ENCODE measurements at places on chromosomes 2 and 18.

DNA sequence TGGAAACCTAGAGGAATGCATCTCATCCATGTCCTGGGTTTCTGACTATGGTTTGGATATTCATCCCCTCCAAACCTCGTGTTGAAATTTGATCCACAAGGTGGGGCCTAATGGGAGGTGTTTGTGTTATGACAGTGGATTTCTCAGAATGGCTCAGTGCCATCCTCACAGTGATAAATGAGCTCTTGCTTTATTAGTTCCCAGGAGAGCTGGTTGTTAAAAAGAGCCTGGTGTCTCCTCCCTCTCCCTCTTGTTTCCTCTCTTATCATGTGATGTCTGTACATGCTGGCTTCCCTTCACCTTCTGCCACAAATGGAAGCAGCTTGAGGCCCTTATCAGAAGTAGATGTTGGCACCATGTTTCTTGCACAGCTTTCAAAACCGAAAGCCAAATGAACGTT is 424.3 kb downstream of the DCC start:
- DNase-seq: no peak

GRCh38 chr2:240781471-240782220 is 38.4 kb downstream of the KIF1A start:
- no peak for DNase-seq

GRCh38 chr2:99085421-99085820 is 56.1 kb upstream of the C2orf15 start:
- no peak for DNase-seq

- no peak for DNase-seq
Measured at GRCh38 chr2:65370387-65371073, 61.9 kb downstream of the SPRED2 start.
